ENCODE measurements at places on chromosomes 6 and 20. TPM values are rescaled to one million over a fixed set of nuclear protein-coding genes. Genes with fewer than 3 reads are reported as not detected.

The TASP1 gene
- total RNA-seq, result 10.0 TPM

The ADGRB3 gene
- total RNA-seq, result not detected

The TGM3 gene
- total RNA-seq, result not detected

The PHF20 gene
- 41.7 TPM for total RNA-seq

Measured in GM12878 (cell line).